ENCODE measurements at places on chromosomes 4 and X. TPM values are rescaled to one million over a fixed set of nuclear protein-coding genes. Genes with fewer than 3 reads are reported as not detected.
A peak's percentile ranks its signal among the peaks of the same experiment; 100 is the strongest.

DNA sequence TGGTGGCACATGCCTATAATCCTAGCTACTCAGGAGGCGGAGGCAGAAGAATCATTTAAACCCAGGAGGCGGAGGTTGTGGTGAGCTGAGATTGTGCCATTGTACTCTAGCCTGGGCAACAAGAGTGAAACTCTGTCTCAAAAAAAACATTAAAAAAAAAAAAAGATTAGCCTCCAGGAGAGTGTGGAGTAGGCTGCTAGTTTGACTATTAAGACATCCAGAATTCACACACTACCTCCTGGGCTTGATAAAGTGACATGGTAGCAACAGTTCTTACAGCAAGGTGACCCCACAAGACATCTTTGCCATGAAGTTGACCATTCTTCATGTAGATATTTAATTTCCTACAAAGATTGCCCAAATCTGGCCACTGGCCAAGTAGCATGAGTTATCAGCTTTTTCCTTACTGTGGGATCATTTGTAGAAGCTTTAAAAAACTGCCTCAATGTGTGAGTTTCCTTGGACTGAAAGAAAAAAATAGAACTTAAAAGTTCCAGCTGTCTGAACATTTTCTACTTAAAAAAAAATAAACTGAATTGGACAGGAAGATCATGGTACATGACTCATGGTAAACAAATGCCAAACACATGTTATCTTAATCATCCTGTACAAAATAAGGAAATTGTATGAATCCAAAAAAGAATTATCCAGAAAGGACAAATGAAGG, 35.3 kb upstream of the SPRY1 start:
- H3K4me1 ChIP-seq = no peaks in the 10 kb centered on the region
- no peaks in the 10 kb centered on the region for H3K27me3 ChIP-seq
- DNase-seq = no peak
- H3K27ac ChIP-seq = no peak overlapping the region
- H3K36me3 ChIP-seq = no peaks in the 10 kb centered on the region
- H3K4me3 ChIP-seq = no peak overlapping the region

DNA sequence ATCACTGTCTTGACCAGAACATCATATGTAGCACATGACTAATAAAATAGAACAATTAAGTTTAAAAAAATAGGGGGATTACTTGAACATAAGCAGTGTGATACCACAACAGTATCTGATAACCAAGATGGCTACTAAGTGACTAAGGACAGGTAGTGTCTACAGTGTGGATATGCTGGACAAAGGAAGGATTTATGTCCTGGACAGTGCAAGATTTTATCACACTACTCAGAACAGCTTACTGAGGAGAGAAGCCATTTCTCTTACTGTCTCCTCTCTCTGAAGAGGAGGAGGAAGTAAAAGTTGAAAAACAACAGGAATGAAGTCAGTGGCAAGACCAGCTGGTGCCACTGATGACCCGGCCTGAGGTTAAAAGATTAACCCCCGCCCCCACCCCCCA, 4.0 kb upstream of the SLC10A7 start:
- peaks cover 10% of the 10 kb centered on the region for H3K4me1 ChIP-seq
- no peak for DNase-seq
- H3K36me3 ChIP-seq = peaks cover 17% of the 10 kb centered on the region
- H3K27ac ChIP-seq = no peak overlapping the region
- no peak overlapping the region for H3K4me3 ChIP-seq

The WDR44 gene
- 17.0 TPM for total RNA-seq

DNA sequence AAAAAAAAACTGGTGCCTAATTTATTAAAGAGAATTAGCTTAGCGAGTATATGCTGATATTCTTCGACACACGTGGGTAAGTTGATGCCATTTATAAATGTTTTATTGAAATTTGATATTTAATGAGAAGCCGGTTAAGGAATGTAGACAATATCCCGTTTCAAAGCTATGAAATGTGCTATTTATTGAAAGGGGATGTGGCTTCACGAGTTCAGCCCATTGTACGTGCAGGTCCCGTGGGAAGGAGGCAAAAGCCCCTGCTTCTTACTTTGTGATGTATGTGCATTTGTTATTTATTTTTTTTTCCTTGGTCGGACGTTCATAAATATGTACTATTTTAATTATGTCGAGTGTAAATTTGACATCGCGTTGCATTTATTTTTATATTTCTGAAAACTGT, 20.2 kb downstream of the SHOX start:
- H3K4me3 ChIP-seq = no peak overlapping the region
- no peaks in the 10 kb centered on the region for H3K27me3 ChIP-seq
- DNase-seq = no peak
- H3K36me3 ChIP-seq = no peaks in the 10 kb centered on the region
- no peak overlapping the region for H3K27ac ChIP-seq

DNA sequence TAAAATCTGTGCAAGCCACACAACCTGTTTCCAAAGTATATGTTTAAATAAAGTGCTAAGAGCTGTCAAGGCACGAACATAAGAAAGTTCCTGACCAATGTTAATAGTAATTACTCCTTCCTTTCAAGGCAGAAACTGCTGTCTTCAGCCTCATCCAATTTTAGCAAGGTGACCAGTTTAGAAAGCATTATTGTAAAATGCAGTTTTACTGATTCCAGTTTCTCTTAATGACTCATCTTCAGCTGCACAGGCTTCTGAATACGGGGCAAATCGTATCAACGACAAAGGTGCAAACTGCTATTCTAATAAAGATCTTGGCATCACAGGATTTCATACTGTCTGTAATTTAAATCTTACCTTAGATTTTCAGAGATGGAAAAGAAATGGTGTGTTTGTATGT, 87.5 kb downstream of the PPP3CA start:
- DNase-seq = no peak
- no peak overlapping the region for H3K4me3 ChIP-seq
- no peaks in the 10 kb centered on the region for H3K36me3 ChIP-seq
- H3K27ac ChIP-seq = no peak overlapping the region

The CXXC4 gene
- not detected for total RNA-seq

- peak overlapping the region; percentile 50 for H3K27ac ChIP-seq
- peaks cover 7% of the 10 kb centered on the region for H3K4me1 ChIP-seq
- no peaks in the 10 kb centered on the region for H3K36me3 ChIP-seq
- peak overlapping the region; percentile 22 for H3K4me3 ChIP-seq
- DNase-seq = peak; percentile 83
Observed at GRCh38 chr4:40124690-40125089, 68.0 kb downstream of the N4BP2 start.

The IL15 gene
- 0.54 TPM for total RNA-seq

- H3K4me1 ChIP-seq = no peaks in the 10 kb centered on the region
- H3K27ac ChIP-seq = no peak overlapping the region
- no peak for DNase-seq
- no peaks in the 10 kb centered on the region for H3K27me3 ChIP-seq
Observed at GRCh38 chr4:168028970-168029597, 63.3 kb upstream of the ANXA10 start.

DNA sequence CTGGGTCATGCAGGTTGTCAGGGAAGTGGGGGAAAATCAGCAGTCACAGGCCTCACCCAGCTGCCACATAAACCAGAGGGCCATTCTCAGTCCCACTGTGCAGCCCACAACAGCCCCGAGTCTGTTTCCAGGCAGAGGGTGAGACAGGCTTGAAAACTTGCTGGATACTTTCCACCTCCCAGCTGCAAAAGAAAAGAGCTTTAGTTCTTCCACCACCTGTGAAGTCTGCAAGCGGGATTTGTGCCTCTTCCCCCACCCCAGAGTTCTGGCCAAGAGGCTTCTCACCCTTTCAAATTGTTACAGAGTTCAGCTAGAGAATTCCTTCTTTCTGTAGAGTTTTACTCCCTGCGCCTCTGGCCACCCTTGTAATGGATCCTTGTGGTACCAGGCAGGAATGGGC, 115.5 kb upstream of the ZDHHC15 start:
- H3K4me1 ChIP-seq = no peaks in the 10 kb centered on the region
- H3K27ac ChIP-seq = no peak overlapping the region
- no peak for DNase-seq

The SSX2B gene
- not detected for total RNA-seq

DNA sequence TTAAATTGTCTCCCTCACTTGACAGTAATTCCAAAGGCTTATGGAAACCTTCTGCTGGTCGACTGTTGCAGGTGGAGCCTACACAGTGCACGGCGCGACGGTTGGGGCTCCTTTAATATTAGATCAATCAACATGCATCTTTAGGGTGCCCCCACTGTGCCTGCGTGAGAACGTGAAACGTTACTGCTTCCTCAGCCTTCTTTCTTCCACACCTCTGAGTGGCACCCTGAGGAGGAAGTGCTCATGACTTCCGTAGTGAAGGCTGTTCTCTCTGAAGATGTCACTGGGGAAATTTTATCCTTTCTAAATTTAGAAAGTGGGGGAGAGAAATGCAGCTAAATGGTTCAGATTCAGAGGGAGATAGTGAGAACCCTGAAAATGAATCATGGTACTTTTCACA, 184.0 kb upstream of the ZFP42 start:
- H3K27ac ChIP-seq = no peak overlapping the region
- H3K4me1 ChIP-seq = no peaks in the 10 kb centered on the region
- H3K36me3 ChIP-seq = no peaks in the 10 kb centered on the region
- DNase-seq = no peak

DNA sequence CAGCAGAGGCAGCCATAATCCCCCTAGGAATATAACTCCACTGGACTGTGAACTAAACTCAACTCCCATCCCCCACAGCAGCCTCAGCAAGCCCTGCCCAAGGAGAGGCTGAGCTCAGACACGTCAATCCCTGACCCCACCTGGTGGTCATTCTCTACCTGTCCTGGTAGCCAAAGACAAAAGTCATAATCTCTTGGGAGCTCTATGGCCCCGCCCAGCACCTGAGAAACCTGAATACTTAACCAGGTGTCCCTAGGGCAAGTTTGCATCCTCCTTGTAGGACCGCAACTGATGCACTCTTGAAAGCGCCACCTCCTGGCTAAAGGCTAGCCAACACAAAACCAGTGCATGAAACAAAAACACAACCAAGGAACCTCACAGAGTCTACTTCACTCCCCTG, 18.4 kb downstream of the CT47B1 start:
- H3K27me3 ChIP-seq = no peaks in the 10 kb centered on the region
- no peak for DNase-seq
- H3K27ac ChIP-seq = no peak overlapping the region
- no peak overlapping the region for H3K4me3 ChIP-seq
- no peaks in the 10 kb centered on the region for H3K4me1 ChIP-seq

DNA sequence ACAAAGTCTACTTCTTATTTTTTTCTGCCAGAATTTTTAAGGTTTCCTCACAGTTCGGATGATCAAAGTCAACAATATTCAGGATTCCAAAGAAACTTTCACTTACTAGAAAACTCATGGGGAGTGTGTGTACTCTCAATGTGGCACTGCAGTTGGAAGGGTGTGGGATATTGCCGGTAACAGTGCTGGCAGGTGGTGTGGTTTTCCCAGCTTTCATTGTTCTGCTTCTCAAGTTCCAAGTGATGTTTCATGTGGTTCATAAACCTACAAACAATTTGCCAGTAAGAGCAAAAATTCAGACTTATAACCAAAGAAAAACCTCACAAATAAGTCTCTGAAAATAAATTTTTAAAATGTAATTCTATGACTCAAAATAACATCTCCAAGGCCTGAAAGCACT, 39.8 kb downstream of the ZNF280C start:
- H3K4me3 ChIP-seq = no peak overlapping the region
- no peaks in the 10 kb centered on the region for H3K4me1 ChIP-seq
- no peaks in the 10 kb centered on the region for H3K27me3 ChIP-seq
- DNase-seq = no peak

DNA sequence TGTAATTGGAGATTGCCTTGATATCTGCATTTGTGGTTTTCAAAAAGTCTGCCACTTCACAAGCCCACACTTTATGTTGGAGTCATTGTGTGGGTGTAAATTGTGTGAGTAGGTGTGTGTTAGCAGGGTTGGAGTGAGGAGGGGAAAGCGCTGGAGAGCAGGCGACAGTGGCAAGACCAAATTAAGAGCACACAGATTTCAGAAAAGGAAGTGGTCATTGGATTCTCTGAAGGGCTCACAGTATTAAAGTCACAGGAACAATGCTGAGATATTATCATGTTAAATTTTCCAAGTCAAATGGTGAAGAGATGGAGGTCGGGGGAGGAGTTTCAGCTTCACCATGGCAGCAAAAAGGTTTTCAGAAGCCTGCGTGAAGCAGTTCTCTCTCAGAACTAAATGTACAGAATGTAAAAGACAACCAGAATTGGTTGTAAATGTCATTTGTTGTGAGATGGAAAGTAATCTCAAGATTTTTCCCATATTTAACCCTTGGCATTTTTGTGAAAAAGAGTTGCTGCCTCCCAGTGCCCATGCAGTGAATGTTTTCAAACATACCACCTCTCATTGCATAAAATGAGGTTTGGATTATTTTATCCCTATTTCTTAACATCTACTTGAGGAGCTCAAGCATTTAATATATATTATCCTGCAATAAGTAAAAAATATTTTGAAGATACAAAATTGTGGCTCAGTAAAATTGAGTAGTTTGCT, 265.9 kb downstream of the ZNF674 start:
- no peak overlapping the region for H3K27ac ChIP-seq
- H3K4me3 ChIP-seq = no peak overlapping the region
- H3K36me3 ChIP-seq = no peaks in the 10 kb centered on the region
- no peaks in the 10 kb centered on the region for H3K4me1 ChIP-seq
- no peaks in the 10 kb centered on the region for H3K27me3 ChIP-seq
- no peak for DNase-seq

GRCh38 chr4:79381161-79381560, 26.9 kb downstream of the GK2 start:
- DNase-seq = no peak
- H3K27ac ChIP-seq = no peak overlapping the region
- no peaks in the 10 kb centered on the region for H3K4me1 ChIP-seq

The RAB9A gene
- 16.2 TPM for total RNA-seq

The PARM1 gene
- total RNA-seq = not detected

DNA sequence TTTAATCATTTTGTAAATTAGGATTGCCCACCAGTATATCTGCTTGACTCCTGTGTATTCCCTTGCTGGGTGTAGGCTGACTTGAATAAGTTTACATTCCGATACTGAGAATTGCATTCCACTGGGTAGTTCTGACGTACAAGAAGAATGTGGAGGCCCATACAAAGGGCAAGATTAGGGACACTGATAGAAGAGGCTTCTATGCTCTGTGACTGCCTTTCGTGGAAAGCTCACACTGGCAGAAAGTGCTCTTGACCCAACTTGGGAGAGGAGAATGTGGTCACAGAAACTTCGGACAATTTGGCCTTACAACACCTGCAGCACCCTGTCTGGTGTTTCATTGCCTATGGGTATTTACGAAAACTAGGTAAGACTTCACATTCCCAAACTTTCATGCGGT, 126.3 kb downstream of the RAPGEF2 start:
- H3K27me3 ChIP-seq = no peaks in the 10 kb centered on the region
- H3K36me3 ChIP-seq = no peaks in the 10 kb centered on the region
- DNase-seq = no peak
- no peak overlapping the region for H3K4me3 ChIP-seq
- H3K27ac ChIP-seq = no peak overlapping the region

The GRIPAP1 gene
- total RNA-seq = 105 TPM

The SH2D1A gene
- total RNA-seq = 45.8 TPM

DNA sequence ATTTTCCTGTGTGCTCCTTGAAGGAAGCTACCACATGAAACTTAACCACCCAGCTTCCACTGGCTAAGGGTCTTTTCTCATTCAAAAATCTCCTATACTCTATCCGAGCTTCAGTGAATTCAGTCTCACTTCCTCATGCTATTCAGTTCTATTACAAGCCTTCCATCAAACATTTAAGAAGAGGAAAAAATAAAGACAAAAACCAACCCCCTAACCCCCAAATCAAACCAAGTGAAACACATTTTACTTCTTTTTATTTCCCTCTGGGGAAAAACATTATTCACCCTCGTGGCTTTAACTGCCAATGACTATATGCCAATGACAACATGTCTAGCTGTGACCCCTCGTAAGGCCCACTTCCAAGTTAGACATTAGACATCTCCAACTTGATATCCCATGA, 16.2 kb upstream of the WDR19 start:
- H3K27me3 ChIP-seq = no peaks in the 10 kb centered on the region
- H3K4me1 ChIP-seq = no peaks in the 10 kb centered on the region
- DNase-seq = no peak
- H3K27ac ChIP-seq = no peak overlapping the region

Data from naive thymus-derived CD4-positive, alpha-beta T cell (primary cell).